ENCODE measurements at places on chromosomes 7 and 10. TPM values are rescaled to one million over a fixed set of nuclear protein-coding genes. Genes with fewer than 3 reads are reported as not detected.

DNA sequence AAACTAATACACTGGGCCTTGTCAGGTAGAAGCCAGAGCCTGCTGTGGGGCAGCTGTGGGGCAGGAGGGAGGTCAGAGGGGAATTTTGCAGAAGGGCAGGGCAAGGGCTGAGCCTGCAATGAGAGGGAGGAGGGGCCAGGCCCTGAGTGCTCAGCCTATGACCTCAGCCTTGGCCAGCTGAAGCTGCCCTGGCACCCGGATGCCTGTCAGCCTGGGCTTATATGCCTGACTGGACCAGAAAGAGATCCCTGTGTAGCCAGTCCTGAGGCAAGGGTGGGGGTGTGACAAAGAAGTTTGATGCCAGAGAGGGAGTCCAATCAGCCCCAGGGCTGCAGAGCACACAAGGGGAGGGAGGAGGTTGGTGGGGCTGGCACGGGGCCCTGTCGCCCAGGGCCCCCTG, 22.3 kb upstream of the PRRT4 start:
- no peaks in the 10 kb centered on the region for H3K27me3 ChIP-seq
- H3K36me3 ChIP-seq: no peaks in the 10 kb centered on the region
- no peak for DNase-seq
- H3K4me3 ChIP-seq: no peak overlapping the region

Gene CALHM1
- total RNA-seq: not detected

GRCh38 chr7:6271694-6272440, 557 bp downstream of the CYTH3 start:
- peaks cover 54% of the 10 kb centered on the region for H3K4me1 ChIP-seq
- no peak for DNase-seq

DNA sequence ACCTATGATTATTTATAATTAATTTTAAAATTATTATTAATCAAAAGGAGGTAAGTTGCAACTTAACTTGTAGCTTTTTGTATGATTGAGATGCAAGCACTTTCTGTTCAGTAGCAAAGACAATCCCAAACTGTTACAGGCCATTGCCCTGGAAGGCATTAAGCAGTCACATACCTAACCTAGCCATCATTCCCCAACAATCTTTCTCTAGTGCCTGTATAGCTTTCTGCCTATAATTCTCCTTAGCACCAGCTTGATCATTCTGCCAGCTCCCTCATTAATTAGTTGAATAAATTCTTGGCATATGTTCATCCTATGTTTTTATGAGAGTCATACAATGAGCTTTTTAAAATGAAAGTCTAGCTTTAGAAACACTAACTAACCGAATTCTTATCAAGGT, 178.9 kb upstream of the TMEM106B start:
- no peaks in the 10 kb centered on the region for H3K4me1 ChIP-seq
- H3K36me3 ChIP-seq: no peaks in the 10 kb centered on the region
- no peak overlapping the region for H3K27ac ChIP-seq

GRCh38 chr7:132436121-132436520, 140.1 kb downstream of the PLXNA4 start:
- H3K27ac ChIP-seq: no peak overlapping the region
- DNase-seq: no peak
- no peaks in the 10 kb centered on the region for H3K27me3 ChIP-seq

Gene TMEM140
- total RNA-seq: 20.5 TPM

DNA sequence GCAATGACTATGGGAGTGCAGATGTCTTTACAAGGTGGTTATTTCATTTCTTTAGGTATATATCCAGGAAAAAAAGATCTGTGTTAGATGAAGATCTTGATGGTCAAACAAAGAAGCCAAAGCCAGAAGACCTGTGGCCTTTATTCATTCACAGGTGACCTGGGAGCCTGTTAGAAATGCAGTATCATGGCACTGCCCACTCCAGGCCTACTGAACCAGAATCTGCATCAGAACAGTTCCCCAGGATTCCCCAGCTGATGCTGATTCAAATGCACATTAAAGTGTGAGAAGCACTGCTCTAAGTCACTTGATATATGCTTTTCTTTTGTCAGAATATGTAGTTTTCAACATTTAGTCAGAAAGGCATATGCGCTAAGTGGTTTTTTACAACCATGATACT, 251.1 kb downstream of the IPMK start:
- no peaks in the 10 kb centered on the region for H3K36me3 ChIP-seq
- H3K4me3 ChIP-seq: no peak overlapping the region
- H3K27me3 ChIP-seq: no peaks in the 10 kb centered on the region
- no peak overlapping the region for H3K27ac ChIP-seq

- H3K27ac ChIP-seq: no peak overlapping the region
- no peak overlapping the region for H3K4me3 ChIP-seq
- H3K36me3 ChIP-seq: no peaks in the 10 kb centered on the region
- no peak for DNase-seq
- H3K27me3 ChIP-seq: no peaks in the 10 kb centered on the region
- H3K4me1 ChIP-seq: no peaks in the 10 kb centered on the region
Observed at GRCh38 chr10:122249991-122250750, 20.9 kb upstream of the BTBD16 start.

Gene UNCX
- total RNA-seq: not detected

Gene PNLIPRP3
- not detected for total RNA-seq

DNA sequence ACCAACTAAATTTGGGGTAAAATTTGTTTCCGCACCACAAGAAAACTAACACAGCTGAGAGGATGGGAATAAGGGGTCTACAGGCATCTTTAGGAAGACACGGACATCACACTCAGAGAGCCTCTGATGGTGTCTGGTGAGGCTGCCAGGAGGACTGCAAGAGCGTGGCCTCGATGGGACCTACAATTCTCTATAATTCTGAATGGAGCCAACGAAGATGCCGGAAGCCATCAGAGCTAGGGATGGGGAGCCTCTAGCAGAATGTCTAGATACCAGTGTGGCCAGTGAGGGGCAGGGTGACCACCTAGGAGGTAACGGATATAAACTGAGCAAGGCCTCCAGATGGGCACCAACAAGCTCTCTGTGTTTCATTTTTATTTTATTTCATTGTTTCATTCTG, 7.5 kb downstream of the GRID1 start:
- peaks cover 14% of the 10 kb centered on the region for H3K27me3 ChIP-seq
- H3K4me3 ChIP-seq: no peak overlapping the region
- peaks cover 5% of the 10 kb centered on the region for H3K4me1 ChIP-seq
- no peak for DNase-seq
- H3K27ac ChIP-seq: no peak overlapping the region
- H3K36me3 ChIP-seq: no peaks in the 10 kb centered on the region

Gene CYP2C9
- total RNA-seq: not detected

- no peaks in the 10 kb centered on the region for H3K27me3 ChIP-seq
- no peak overlapping the region for H3K4me3 ChIP-seq
- no peak overlapping the region for H3K27ac ChIP-seq
- no peaks in the 10 kb centered on the region for H3K4me1 ChIP-seq
- no peak for DNase-seq
- H3K36me3 ChIP-seq: no peaks in the 10 kb centered on the region
Observed at GRCh38 chr7:113175525-113176104, 57.3 kb upstream of the SMIM30 start.

Gene TET1
- 11.1 TPM for total RNA-seq

Gene CTAGE4
- not detected for total RNA-seq

DNA sequence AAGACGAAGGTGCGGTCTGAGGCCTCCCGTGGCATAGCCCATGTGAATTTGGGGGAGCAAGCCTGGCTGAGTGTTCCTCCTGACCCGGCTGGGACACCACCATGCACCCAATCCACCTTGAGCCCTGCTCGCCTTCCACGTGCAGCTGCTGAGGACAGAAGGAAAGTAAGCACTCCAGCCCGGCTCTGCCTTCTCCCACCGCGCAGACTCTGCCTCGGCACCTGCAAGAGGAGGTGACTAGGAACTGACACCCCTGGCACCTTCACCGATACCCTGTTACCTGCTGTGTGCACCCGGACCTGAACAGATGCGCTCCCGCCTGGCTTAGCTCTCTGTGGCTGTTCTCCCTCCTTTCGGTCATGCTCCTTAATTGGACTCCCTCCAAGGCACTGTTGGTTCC, 57.0 kb upstream of the OPN4 start:
- H3K36me3 ChIP-seq: no peaks in the 10 kb centered on the region
- no peak for DNase-seq
- H3K4me3 ChIP-seq: no peak overlapping the region

Gene CC2D2B
- total RNA-seq: not detected

- no peak overlapping the region for H3K27ac ChIP-seq
- H3K27me3 ChIP-seq: peaks cover 2% of the 10 kb centered on the region
- no peaks in the 10 kb centered on the region for H3K36me3 ChIP-seq
- no peak for DNase-seq
Observed at GRCh38 chr7:27242154-27242553, 448 bp upstream of the EVX1 start.

Gene APBB1IP
- total RNA-seq: 9.3 TPM

GRCh38 chr10:116764979-116765378, 22.6 kb upstream of the HSPA12A start:
- no peaks in the 10 kb centered on the region for H3K27me3 ChIP-seq
- no peak for DNase-seq
- peaks cover 36% of the 10 kb centered on the region for H3K4me1 ChIP-seq
- no peaks in the 10 kb centered on the region for H3K36me3 ChIP-seq
- no peak overlapping the region for H3K4me3 ChIP-seq

Measured in tibial nerve (tissue), 4 donors.